8988T (cell line): ENCODE measurements at places on chromosomes 1 and 21.

DNA sequence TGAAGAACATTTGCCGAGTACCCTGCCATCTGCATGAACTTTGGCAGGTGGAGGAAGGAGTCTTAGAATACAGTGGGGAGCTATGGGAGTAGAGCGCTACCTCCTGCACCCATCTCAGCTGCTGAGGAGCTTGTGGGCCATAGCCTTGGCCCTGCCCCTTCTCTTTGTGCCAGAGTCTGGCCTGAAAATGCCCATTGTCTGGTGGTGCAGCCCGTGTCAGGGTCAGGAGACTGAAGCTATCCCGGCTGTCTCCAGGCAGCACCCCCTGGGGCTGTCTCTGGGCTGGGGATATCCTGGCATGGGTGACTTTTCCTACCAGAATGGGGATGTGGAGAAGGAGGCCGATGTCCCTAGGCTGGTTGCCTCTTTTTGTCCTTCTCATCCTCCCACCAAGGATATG is 7.3 kb downstream of the IPO13 start:
- DNase-seq = no peak

DNA sequence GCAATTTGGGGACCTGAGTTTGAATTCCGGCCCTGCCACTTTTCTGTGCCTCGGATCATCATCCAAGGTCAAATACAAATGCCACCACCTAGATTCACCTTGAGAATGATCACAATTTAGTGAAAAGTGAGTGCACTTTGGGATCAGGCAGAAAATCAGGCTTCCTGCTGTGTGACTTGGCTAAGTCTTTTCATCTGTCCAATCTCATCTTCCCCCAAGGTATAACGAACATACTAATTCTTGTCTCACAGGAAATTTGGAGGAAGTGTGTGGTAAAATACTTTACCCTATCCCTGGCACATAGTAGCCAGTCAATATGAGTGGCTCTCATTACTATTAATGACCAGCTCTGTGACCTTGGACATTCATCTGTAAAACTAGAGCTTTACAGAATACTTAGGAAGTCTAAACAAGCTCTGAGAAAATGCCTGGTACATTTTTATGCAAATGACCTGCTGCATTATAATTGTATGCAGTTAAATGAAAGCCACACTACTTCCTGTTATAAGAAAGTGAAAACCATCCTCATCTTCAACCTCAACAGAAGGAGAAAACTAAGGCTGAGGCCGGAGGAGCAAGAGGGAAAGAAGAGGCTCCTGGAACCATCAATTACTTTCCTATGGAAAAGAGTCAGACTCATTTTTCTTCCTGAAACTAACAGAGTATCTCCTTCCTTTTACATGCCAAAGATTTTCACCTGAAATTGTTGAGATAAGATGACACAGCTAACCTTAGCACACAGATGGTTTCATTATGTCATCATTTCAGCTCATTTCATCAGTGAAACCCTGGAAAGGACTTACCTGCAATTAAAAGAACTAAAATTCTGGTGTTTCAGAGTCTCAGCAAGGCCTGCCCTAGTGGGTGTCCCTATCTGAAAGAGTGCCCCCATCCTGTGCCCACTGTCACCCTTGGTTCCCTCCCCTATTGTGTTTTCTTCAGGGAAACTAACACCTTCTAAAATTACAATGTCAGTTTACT is 32.6 kb upstream of the RGS8 start:
- DNase-seq = no peak

DNA sequence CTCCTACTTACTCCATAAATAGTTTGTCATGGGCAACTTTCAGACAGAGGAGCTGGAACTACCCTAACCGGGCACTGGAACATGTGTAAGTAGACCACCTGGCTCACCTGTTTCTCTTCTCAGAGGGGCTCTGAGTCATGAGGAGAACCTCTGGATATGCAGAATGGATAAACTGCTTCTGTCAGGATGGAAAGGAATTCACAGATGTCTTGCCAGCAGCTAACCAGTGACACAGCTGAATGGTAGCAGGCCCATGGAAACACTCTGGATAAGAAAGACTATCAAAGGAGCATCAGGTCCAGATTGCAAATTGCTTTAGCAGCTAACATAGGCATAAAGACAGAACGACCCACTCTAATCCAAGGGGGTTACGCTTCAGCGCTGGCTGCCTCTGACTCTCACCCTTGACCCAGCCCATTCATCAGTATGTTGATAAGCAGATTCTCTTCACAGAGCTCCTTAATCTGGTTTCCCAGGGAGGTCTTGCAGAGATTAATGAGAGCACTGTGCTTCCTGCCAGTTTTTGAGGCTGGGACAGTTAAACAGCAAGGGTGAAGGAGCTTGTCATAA is 54.2 kb downstream of the HIVEP3 start:
- no peak for DNase-seq

GRCh38 chr21:38266732-38267131 is 9.9 kb downstream of the KCNJ15 start:
- DNase-seq = no peak

GRCh38 chr1:223233019-223233409 is 90.0 kb upstream of the TLR5 start:
- no peak for DNase-seq

DNA sequence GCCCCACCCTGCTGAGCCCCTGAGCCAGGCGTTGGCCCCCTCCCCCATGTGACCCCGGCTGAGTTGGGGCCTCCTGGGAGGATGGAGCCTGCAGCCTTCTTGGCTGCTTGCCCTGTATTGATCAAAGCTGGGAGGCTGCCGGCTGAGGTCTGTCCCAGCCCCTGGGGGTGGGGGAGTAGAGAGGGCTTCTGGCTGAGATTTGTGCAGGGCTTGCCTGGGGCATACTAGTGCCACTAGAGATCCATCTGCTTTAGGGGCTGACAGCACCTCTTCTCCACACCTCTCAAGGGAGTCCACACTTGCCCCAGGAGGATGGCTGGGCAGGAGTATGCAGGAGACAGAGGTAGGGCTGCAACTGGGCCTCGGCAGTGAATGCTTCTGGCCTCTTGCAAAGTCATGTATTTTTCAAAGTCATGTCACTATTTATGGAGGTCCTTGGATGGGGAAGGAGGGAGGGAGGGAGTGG is 53.6 kb upstream of the SSBP3 start:
- no peak for DNase-seq

DNA sequence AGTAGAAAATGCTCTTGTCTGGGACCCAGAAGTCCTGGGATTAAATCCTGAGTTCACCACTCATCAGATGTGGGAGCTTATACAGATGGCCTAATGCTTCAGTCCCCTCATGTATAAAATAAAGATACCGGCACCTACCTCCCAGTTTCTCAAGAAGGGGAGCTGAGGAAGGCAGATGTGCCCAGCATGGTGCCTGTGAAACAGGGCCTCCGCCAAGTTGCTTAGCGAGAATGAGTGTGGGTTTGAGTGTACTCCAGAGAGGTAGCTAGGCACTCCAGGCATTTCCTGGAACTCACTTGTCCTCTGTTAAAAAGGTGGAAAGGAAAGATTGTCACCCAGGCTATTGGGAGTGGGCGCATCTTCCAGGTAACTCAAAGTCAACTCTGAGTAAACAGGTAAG is 37.8 kb downstream of the IER5 start:
- no peak for DNase-seq

DNA sequence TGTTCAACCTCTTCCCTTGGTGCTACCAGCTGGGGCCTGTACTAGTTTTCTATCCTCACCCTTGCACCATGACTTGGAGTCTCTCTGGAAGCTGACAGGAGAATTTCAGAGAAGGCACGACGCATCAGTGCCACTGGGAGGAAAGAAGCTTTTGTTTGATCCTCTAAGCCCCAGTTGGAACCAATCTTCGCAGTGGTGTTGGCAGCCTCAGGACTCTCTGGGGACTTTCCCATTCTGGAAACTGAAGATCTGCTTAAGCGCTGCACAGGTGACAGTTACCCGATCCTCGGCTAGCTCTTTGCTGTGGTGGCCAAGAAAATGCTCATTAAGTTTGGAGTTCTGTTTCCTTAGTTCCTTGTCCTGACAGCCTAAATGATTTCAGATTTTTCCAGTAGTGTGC is 222.3 kb downstream of the RHOU start:
- DNase-seq = no peak

GRCh38 chr1:228648647-228649383 is 86.5 kb upstream of the RHOU start:
- DNase-seq = no peak

- no peak for DNase-seq
Observed at GRCh38 chr1:171501305-171502024, 16.1 kb downstream of the PRRC2C start.

GRCh38 chr1:180231936-180232335 is 1.9 kb downstream of the LHX4 start:
- DNase-seq = no peak

GRCh38 chr21:37408464-37409193 is 42.1 kb downstream of the DYRK1A start:
- no peak for DNase-seq

- no peak for DNase-seq
Observed at GRCh38 chr1:181033799-181034451, at the start of gene MR1. Gene MR1, plus strand, starts transcription at chr1:181033983. Its CDS starts 25 bp downstream, at chr1:181034008.

- no peak for DNase-seq
Observed at GRCh38 chr1:182196897-182197870, 135.7 kb upstream of the ZNF648 start.

DNA sequence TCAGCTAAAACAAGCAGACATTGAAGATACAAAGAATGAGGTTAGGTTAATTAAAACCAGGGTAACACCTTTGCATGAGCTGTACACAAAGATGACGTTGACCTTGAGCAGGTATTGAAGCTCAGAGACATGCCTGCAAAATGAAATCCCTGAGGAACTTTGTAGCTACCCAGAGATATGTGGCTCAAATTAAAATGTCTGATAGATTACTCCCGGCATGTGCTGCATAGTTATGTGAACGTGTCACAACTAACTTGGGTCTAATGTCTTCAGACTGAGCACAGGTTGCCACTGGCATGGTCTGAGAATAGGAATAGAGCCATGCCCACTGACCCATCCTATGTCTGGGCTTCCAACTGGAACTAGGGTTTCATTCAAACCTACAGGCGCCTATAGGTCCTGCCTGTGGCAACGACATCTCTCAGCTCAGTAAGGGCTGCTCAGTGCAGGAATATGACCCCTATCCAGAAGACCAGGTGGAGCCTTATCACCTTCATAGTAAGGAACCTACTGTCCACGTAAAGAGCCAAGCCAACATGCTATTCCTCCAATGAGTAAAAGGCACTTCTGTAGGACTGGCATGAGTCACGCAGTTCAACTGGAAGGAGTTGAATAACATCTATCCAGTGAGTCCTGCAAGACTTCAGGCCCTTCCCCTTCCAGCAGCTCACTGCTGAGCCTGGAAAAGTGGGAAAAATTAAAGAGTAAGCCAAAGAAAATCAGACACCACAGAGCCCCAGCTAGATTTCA is 60.7 kb downstream of the PRKAB2 start:
- no peak for DNase-seq

DNA sequence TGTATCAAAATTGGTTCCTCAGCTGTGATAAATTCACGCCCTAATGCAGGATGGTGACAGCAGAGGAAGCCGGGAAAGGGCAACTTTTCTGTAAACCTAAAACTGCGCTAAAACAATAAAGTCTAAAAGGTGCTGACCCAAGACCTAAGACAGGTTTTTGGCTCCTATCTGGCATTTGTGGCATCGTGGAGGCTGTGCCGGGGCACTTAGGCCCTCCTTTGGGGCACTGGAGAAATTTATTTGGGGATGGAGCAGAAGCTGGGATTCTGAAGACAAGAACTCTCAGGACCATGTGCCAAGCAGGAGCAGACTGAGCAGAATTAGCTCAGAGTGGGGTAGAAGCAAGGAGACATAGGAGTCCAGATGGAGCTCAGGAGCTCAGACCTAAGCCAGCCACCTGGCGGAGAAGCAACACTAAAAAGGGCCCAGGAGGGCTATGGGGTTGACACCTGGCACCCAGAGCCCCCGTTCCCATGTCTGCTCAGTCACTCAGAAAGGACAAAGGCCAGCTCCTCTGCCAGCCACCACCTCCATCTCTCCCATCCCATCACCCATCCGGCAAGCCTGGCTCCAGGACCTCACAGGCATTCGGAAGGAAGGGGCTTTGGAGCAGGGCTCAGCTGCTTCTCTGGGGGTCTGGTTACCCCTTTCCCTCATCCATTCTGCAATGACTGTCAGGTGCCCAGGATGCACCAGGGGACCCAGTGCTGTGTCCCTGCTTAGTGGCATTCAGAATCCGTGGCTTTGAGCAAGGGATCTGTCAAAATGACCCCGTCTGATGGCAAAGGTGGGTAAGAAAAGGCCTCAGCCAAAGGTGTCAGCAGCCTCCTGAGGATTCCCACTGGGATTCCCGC is 347.7 kb downstream of the NPHP4 start:
- no peak for DNase-seq

- no peak for DNase-seq
Observed at GRCh38 chr1:232511172-232511571, 118.8 kb downstream of the SIPA1L2 start.

DNA sequence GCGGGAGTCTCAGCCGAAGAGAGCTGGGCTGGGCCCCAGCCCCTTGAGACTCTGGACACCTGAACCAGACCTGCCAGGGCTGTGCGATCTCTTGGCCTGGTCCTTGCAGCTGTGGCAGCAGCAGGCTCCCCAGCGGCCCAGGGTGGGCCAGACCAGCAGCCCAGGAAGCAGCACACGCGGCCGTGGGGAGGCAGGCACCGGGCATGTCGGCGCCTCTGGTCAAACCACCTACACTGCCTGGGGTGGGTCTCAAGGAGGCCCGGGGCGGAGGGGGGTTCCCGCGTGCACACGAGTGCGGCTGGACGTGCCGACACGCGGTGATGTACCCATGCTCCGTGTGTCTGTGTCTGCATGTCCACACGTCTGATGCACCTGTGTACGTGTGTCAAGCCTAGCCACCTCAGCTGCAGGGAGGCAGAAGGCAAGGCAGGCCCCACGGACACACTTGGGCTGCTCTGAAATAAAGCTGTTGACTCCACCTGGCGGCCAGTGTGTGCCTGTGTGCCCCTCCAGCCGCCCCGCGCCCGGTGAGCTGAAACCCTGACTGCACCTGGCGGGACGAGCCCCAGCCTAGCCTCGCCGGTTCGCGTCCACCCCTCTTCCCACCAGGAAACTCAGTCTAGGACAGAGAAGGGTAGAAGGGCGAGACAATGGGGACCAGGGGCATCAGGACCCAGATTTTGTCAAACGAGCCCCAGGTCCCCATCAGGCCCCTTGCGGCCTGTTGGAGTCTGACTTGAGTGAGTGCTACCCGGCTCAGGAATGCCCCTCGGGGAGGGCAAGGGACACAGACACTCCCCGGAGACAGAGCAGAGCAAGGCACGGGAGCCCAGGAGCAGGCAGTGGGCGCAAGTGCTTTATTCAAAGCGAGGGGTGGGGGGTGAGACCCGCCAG is 11.6 kb downstream of the SCNN1D start:
- peak; percentile 94 for DNase-seq

- DNase-seq = no peak
Observed at GRCh38 chr1:165551469-165551868, 7.7 kb downstream of the LRRC52 start.

- DNase-seq = no peak
Observed at GRCh38 chr21:17697473-17697872, 84.8 kb upstream of the BTG3 start.

- peak; percentile 99 for DNase-seq
Observed at GRCh38 chr1:153946622-153947241, at the start of gene DENND4B. Gene DENND4B, minus strand, starts transcription at chr1:153946718. Its CDS starts 2,344 bp downstream, at chr1:153944374.
